ENCODE measurements at places on chromosomes 16 and 17.

DNA sequence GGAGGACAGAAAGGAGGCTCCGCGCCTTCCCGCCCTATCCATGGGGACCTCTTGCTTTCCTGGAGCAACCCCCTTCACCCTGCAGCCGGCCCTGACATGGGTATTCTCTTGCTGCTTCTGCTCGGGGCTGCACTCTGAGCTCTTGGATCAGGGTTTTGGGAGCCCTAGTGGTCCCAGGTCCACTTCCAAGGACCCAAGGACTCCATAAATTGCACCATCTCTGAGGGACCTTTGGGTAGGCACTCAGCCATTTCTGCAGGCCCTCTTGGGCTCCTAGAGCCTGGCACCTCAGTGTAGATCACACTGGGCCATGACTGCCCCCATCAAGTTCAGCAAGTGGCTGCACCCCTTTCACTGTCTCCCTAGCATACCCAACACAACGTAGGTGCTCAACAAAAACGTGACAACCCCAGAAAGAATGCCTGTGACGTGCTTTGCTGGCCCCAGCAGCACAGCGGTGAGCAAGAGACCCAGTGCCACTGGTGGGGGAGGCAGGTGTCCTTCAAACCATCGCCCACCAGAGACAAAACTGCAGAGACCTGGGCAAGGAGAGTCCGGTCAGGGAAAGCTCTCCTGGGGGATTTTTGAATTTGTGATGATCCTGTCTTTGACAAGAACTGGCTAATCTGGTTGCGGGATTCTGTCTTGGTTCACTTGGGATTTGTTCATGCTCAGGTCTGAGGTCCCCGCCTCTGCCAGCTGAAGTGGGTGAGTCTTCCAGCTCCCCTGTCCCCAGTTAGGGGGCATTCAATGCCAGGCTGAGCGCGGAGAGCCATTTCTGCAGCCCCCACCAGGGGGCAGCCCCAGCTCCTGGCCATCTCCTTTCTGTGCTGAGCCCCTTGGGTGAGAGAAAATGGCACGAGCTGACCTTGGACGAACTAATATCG lies 2.5 kb upstream of the RAB11FIP4 start:
- DNase-seq: no peak
- no peaks in the 10 kb centered on the region for H3K4me1 ChIP-seq
- peaks cover 33% of the 10 kb centered on the region for H3K27me3 ChIP-seq
- no peaks in the 10 kb centered on the region for H3K36me3 ChIP-seq

- H3K27me3 ChIP-seq: no peaks in the 10 kb centered on the region
- no peak for DNase-seq
- peaks cover 7% of the 10 kb centered on the region for H3K4me1 ChIP-seq
- H3K4me3 ChIP-seq: no peak overlapping the region
Observed at GRCh38 chr17:1621273-1621954, 7.2 kb downstream of the SLC43A2 start.

GRCh38 chr17:35907691-35908090 lies 22.9 kb downstream of the RDM1 start:
- no peak overlapping the region for H3K27ac ChIP-seq
- H3K27me3 ChIP-seq: no peaks in the 10 kb centered on the region
- H3K36me3 ChIP-seq: no peaks in the 10 kb centered on the region
- no peaks in the 10 kb centered on the region for H3K4me1 ChIP-seq
- DNase-seq: no peak
- H3K4me3 ChIP-seq: no peak overlapping the region

GRCh38 chr17:72878975-72879660 lies 213.4 kb downstream of the SLC39A11 start:
- DNase-seq: no peak
- no peaks in the 10 kb centered on the region for H3K36me3 ChIP-seq
- no peaks in the 10 kb centered on the region for H3K4me1 ChIP-seq
- no peak overlapping the region for H3K27ac ChIP-seq
- no peak overlapping the region for H3K4me3 ChIP-seq

DNA sequence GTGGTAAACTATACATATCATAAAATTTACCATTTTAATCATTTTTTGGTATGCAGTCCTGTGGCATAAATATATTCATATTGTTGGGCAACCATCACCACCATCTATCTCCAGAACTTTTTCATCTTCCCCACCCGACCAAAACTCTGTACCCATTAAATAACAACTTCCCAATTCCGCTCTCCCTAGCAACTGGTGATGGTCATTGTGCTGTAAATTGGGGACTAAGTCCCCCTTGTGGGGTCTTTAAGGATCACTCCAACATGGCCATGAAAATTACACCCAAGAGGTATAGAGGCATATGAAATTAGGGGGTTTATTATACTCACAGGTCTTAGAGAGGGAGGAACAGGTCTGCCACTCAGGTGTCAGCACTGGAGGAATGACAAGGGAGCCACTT lies 57.4 kb upstream of the NKD1 start:
- no peaks in the 10 kb centered on the region for H3K27me3 ChIP-seq
- no peak overlapping the region for H3K4me3 ChIP-seq
- no peaks in the 10 kb centered on the region for H3K36me3 ChIP-seq
- no peaks in the 10 kb centered on the region for H3K4me1 ChIP-seq
- DNase-seq: no peak
- no peak overlapping the region for H3K27ac ChIP-seq

- no peaks in the 10 kb centered on the region for H3K36me3 ChIP-seq
- no peak for DNase-seq
- no peak overlapping the region for H3K4me3 ChIP-seq
- no peaks in the 10 kb centered on the region for H3K27me3 ChIP-seq
- H3K27ac ChIP-seq: no peak overlapping the region
Observed at GRCh38 chr16:78515421-78515820, 416.0 kb downstream of the WWOX start.

DNA sequence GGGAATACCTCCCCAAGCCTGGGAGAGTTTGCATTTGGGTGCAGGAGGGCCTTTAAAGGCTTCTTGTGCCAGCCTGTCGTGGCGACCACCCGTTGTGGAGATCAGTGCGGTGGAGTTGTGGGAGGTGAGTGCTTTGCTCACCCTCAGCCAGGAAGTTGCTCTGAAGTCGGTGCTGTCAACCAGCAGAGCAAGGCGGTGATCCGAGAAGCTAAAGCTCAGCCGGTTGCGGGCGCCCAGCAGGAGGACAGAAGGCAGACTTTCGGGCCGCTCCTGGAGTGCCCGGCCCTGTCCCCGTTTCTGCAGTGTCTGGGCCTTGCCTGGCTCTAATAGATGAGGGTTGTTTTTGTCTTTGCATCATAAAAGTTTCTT lies 1.4 kb downstream of the UBE2I start:
- DNase-seq: no peak
- peaks cover 11% of the 10 kb centered on the region for H3K4me1 ChIP-seq
- peaks cover 5% of the 10 kb centered on the region for H3K36me3 ChIP-seq
- H3K27ac ChIP-seq: no peak overlapping the region
- H3K27me3 ChIP-seq: no peaks in the 10 kb centered on the region

GRCh38 chr16:67942200-67942509 lies 1.8 kb downstream of the LCAT start:
- peaks cover under 1% of the 10 kb centered on the region for H3K4me1 ChIP-seq
- H3K36me3 ChIP-seq: peaks cover 4% of the 10 kb centered on the region
- H3K27ac ChIP-seq: no peak overlapping the region
- no peaks in the 10 kb centered on the region for H3K27me3 ChIP-seq
- no peak for DNase-seq
- no peak overlapping the region for H3K4me3 ChIP-seq

GRCh38 chr16:57504001-57504400 lies 17.7 kb upstream of the DOK4 start:
- no peaks in the 10 kb centered on the region for H3K36me3 ChIP-seq
- no peak overlapping the region for H3K27ac ChIP-seq
- no peak overlapping the region for H3K4me3 ChIP-seq

GRCh38 chr17:28228109-28228840 lies 90.7 kb upstream of the TMEM97 start:
- H3K36me3 ChIP-seq: no peaks in the 10 kb centered on the region
- H3K4me1 ChIP-seq: no peaks in the 10 kb centered on the region
- H3K27ac ChIP-seq: no peak overlapping the region
- peak overlapping the region; percentile 45 for H3K4me3 ChIP-seq
